Fibroblast of mammary gland (primary cell): ENCODE measurements at places on chromosomes 6 and 20.

DNA sequence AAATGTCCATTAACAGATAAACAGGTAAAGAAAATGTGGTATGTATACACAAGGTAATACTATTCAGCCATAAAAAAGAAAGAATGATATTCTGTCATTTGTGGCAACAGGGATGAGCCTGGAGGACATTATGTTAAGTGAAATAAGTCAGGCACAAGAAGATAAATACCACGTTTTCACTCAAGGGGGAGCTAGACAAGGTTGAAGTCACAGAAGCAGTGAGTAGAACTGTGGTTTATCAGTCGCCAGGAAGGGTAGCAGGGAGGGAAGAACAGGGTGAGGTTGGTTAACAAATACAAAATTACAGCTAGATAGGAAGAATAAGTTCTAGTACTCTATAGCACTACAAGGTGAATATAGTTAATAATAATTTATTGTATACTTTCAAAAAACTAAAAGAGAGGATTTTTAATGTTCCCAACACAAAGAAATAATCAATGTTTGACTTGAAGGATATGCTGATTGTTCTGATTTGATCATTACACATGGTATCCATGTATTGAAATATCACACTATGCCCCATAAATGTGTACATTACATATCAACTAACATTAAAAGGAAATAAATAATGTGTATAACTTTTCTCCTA, 21.1 kb downstream of the RTN4IP1 start:
- peak; percentile 74 for DNase-seq

DNA sequence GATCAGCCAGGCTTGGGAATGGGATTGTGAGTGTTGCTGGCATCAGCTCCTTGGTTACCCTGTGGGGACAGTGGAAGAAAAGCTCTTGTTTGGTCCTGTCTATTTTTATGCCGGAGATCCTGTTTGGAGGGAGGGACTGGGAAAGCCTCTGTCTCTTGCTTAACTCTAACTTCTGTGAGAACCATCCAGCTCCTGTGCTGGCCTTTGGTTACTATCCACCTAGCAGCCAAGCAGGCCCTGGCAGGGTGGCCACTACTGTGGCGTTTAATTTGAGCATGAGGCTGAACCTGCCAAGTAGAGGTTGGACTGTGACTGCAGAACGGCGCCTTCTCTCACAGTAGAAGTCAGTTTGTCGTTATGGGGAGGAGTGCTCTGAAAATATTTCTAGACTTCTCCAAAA, 193.3 kb downstream of the UTRN start:
- peak; percentile 19 for DNase-seq

- no peak for DNase-seq
These were observed 17.3 kb upstream of the PCMTD2 start for GRCh38 chr20:64238115-64238825.

GRCh38 chr6:163423696-163424095, 9.2 kb downstream of the QKI start:
- DNase-seq = no peak

DNA sequence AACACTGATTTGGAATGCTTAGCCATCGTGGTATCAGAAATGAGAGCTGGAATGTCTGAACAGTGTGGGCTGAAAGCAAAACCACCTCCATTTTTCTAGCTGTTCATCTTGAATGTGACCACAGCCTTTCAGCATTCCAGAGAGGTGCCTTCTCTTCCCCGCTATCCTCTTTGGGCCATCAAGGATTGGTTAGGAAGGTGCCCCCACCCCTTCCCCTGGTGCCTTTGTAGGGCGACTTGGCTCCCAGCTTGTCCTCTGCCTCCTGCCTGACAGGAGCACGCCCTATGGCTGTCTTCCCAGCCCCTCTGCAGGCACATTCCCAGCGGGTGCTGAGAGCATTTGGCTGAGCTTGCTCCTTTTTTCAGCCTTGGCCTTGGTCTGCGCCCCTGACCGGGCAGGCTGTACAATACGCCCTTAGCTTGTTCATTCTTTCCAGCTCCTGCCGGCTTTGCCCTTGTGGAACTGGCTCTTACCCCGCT, 97.5 kb downstream of the ARMC2 start:
- peak; percentile 73 for DNase-seq

- no peak for DNase-seq
These were observed 88.5 kb upstream of the FAM8A1 start for GRCh38 chr6:17511580-17511979.

DNA sequence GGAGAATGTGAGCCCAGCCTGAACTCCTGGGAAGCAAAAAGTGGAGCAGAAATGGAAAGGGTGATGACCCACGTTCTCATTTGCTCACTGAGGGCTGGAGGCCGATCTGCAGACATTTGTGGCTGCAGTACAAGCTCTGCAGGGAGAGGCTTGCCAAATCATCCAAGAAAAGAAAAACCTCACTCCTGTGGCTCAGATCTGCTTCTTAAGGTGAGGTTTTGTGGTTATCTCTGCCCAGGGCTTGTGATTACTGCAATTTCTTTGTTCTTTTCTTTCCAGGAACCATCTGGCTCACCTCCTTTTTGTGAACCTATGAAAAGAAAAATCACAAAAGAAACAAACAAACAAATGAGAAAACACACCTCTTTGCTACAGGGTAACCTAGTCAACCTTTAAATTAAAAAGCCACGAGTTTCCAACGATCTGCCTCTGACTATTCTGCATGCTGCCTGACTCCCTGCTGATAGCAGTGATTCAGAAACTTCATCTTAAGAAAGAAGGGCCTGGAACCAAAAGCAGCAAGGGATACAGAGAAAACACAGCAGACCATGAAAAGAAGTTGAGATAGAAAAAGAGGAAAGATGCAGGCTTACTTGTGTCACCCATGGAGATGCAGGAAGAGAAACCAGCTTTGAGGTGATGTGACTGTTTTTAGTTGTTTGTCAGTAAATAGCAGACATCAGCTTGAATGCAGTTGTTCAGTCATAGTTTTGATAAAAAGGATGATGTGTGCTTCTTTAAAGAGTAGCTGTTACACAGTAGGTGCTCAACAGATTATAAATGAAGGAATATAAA, 165.1 kb downstream of the LMBRD1 start:
- DNase-seq = no peak

GRCh38 chr6:29813809-29814208, 13.8 kb upstream of the HLA-G start:
- DNase-seq = peak; percentile 41

GRCh38 chr20:22507240-22507961, 77.0 kb downstream of the FOXA2 start:
- no peak for DNase-seq

GRCh38 chr6:140812636-140813035, 1320.1 kb upstream of the GJE1 start:
- peak; percentile 52 for DNase-seq

DNA sequence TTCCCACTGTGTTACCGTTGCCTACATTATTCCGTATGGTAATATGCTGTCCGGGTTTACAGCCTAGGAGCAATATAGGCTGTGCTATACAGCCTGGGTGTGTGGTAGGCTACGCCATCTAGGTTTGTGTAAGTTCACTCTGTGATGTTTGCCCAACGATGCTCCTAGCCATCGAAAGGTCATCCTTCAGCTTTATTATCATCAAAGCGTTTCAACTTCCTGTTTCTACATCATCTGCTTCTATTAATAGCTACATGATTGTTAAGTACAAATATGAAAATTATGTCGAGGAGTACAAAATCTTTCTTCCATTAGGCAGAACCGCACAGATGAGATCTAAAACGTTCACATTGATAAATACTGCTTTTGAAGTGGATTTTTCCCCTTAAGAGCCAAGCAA, 69.9 kb downstream of the PPP1R14C start:
- no peak for DNase-seq

DNA sequence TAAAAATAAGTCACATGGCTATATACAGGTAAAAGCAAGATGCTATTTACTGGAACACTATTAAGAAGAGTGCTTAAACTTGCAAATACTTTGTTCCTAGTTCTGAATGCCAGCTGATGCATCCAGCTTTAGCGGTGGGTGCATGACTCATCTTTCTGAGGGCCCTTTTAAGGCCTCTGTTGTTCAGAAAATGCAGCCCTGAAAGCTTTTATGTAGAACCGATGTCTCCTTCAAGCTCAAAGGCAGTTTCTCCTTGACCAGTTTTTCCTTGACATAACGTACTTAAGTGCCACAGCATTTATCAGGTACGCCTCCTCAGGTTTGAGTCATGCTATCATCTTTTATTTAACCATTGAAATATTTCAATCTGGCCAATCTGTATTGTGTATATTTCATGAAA, 82.8 kb downstream of the MLIP start:
- DNase-seq = peak; percentile 56
